ENCODE measurements at places on chromosomes 1 and 21.
A peak's percentile ranks its signal among the peaks of the same experiment; 100 is the strongest.

DNA sequence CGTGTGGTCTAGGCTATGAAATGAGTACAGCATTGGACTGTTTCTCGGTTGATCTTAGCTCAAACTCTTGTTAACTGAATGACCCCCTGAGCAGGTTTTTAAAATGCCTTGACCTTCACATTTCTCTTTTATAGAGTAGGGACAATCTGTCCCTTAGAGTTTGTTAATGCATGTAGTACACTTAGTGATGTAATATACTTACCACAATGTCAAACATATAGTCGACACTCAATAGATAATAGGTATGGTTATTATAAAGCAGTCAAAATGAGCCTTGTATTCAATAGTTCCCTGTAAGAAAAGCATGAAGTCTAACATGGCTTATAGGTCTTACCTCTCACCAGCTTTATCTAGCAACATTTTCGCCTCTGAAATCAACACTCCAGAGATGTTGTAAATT, 161.0 kb upstream of the RUNX1 start:
- DNase-seq: no peak

DNA sequence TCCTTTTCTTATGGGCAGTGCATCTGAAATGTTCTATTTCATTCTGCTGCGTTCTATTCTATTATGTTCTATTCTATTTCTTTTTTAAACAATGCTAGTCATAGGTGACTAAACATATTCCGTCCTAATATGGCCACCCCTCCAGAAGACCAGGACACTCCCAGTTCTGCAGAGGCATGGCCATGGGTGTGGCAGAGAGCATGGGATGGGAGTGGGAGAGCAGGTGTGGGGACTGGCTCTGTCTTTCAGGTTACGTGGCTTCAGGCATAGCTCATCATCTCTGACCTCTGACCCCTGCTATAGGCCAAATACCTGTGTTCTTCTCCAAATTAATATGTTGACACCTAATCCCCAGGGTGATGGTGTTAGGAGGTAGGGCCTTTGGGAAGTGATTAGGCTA, 33.4 kb upstream of the TLR5 start:
- DNase-seq: no peak

GRCh38 chr1:57142169-57142568, 176.4 kb upstream of the C8B start:
- no peak for DNase-seq

GRCh38 chr1:168235548-168235885, 9.7 kb downstream of the SFT2D2 start:
- no peak for DNase-seq

DNA sequence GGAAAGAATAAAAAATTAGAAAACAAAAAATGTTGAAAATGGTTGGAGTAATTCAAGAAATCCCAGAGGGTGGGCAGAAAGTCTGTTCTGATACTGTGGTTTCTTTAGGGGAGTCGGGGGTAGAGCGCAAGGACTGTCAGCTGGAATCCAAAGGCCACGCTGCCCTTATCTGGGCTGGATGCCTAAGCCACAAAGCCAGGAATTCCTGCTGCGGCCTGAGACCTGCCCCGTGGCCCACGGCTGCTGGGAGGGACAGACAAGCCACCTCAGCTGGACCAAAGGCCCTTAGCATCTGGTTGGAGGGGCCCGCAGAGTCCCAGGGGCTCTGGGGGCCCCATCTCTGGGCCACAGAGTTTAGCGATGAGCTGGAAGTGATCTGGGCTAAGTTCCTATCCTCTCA, 60.2 kb downstream of the DMRTB1 start:
- no peak for DNase-seq

- no peak for DNase-seq
These were observed 10.4 kb downstream of the LAMB3 start for GRCh38 chr1:209641832-209642172.

DNA sequence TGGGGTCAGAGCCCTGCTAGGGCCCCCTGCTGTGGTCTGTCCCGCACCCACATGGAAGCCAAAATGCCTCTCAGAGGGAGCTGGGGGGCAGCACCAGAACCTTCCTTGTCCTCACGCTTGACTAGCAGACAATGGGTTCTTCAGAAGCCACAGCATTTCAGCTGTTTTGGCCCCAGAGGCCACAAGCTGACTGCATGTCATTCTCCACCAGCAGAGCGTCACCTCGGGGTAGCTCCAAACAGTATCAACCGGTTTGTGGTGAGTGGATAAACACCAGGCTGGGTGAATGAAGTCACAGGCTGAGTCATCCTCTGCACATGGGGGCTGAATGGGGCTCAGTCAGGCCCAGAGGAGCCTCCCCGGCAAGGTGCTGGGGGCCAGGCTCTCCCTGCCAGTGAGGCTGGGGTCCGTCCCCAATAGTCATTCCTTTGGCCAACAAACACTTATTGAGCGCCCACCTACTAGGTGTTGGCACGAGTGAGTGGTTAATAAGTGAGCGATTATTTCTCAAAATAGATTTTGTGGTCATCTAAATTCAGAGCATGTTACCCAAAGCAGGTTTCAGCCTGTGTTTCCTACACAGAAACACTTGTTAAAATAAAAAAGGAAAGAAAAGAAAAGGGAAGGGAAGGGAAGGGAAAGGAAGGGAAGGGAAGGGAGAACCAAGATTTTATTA, 9.1 kb downstream of the OLIG1 start:
- DNase-seq: no peak

DNA sequence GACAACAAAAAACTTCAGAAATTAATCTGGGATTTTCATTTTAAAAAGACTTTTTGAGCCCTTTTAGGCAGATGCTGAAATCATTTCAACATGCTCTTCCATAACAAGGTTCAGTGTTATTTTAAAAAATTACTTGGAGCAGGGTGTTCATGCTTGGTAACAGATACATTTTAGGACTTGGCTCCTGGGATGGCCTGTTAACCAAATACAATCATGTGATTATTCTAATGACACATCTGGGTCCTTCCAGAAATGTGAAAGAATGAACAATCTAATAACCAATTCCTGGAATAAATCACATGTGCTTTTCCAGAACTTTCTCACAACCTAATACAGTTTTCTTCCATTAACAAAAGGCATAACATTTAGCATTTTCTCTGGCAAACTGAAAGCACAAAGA, 379.8 kb upstream of the RUNX1 start:
- no peak for DNase-seq

GRCh38 chr21:36260030-36260787, 59.8 kb upstream of the MORC3 start:
- DNase-seq: no peak

- DNase-seq: peak; percentile 14
These were observed 205.5 kb downstream of the KCNJ6 start for GRCh38 chr21:37710546-37711285.

DNA sequence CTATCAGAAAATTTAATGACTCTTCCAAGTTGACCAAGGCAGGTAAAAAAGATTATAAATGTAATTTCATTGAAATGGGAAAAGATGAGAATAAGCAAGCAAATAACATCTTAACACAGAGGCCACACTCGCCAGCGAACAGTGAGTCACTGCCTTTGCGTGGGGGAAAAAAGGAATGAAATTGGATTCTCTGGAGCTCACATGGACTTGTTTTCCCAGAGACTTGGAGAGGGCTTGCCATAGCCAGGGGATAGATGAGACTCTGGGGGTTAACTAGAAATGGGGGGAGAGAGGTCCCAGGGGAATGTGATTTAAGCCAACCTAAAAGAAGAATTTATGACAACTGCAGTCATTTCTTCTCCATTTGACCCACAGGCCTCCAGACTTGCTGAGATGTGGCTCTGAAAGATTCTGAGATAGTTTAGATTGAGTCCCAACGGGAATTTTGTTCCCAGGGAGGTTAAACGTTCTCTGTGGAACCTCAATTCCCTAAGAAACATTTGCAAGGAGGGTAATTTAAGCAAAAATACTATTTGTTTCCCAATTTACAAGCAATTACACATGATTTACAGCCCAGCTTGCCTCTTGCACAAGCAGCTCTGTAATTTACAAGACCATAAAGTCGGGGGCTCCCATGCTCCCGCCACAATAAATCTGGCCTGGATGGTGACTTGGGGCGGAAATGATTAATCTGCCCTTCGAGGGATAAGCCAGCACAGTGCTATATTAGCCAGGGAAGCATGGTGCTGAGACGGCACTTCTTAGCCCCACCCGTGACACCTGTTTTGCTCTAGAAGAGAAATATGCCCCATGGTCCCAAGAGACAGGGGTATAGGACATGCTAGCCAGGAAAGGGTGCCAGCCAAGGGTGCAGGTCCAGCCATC, 68.8 kb downstream of the GRIK3 start:
- no peak for DNase-seq

DNA sequence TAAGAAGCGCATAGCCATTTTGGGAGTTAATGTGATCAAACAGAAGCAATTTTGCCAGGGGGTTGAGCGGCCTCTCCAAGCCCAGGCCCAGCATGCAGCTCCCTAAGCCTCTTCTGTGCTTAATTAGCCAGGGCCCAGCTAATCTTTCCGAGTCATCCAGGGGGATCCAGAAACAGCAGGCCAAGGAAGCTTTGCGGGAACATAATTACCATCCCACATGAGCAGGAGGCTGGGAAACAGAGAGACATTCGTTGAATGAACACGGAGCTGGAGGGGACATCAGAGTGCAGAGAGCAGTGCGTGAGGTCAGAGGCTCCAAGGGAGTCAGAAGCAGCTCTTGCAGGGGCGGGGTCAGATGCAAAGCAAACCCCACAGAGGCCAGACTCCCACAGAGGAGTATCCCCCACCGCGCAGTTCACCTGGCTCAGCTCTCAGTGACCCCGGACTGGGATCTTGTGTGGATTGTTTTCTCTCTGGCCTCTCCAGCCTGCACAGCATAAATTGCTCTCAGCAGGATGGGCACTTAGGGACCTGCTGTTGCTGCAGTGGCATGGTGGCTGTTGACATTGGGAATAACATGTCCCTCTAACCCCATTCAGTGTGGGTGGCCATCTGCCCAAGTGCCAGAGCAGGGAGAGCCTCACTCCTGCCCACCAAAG, 657.4 kb downstream of the AJAP1 start:
- no peak for DNase-seq

DNA sequence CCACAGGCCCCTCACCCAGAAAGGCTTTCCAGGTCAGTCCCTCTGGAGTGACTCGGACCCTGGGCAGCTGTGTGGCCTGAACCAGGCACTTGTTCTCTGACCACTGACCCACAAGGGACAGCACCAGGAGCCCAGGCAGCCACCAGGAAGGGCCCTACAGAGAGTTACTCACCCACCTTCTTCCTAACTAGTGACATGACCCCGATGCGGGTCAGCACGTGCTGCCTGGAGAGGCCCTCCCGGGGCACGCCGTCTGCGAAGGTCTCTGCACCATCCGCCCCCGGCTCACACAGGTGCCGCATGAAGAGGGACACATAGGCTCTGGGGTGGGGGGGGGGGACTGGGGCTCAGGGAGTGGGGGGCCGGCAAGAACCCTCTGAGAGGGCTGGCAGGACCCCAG, 55.8 kb downstream of the CHD5 start:
- DNase-seq: no peak

DNA sequence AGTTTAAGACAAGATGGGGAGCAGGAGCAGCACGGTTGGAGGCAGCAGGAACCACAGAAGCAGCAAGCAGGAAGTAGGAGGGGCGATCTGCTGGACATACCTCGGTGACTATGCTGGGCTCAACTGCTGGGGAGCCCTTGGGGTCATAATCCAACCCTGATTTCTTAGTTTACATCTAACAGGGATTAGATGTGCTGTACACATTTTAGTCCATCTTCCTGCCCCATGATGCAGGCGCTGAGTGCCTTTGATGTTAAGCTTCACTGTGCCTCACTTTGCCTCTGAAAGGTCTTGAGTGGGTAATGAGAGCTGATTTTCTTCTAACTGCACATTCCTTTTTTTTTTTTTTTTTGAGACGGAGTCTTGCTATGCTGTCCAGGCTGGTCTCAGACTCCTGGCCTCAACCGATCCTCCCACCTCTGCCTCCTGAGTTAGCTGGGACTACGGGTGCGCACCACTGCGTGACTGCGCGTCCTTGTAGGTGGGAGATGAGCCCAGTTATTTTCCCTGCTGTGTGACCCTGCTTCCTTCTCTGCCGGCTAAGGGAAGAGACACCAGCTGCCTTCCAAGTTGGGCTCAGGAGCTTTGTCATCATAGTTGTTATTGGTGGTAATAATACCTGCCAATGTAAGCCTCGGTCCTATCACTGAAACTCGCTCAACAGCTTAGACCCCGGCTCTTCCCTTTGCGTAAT, 1.1 kb upstream of the RCAN3 start:
- no peak for DNase-seq

GRCh38 chr1:110874324-110875215, 1.6 kb downstream of the CD53 start:
- DNase-seq: no peak
